Breast epithelium (tissue), 4 donors: ENCODE measurements at places on chromosomes 5 and 9.

GRCh38 chr5:169169783-169170182 is 131.2 kb downstream of the SLIT3 start:
- no peaks in the 10 kb centered on the region for H3K27me3 ChIP-seq
- no peak overlapping the region for H3K27ac ChIP-seq
- DNase-seq: no peak
- no peak overlapping the region for H3K4me3 ChIP-seq

DNA sequence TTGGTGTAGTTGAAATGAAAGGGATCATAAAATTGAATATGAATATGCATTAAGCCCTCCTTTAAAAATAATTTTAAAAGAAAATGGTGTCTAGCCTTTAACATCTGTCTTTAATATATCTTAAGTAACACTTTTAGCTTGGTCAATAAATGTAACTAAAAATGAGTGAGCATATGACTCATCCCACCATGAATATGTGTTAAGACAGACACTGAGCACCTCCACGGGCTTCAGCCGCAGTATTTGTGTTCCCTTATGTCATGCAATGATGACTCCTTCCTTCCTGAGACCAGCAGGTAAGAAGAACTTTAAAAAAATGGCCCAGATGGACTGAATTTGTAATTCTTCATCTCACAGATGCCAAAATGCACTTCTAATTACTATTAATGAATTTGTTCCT is 563.2 kb downstream of the NR2F1-AS1 start:
- no peaks in the 10 kb centered on the region for H3K4me1 ChIP-seq
- no peak for DNase-seq
- H3K36me3 ChIP-seq: no peaks in the 10 kb centered on the region
- no peak overlapping the region for H3K27ac ChIP-seq

GRCh38 chr5:87300744-87301143 is 33.1 kb downstream of the RASA1 start:
- no peak overlapping the region for H3K4me3 ChIP-seq
- no peaks in the 10 kb centered on the region for H3K27me3 ChIP-seq
- no peaks in the 10 kb centered on the region for H3K36me3 ChIP-seq
- peaks cover 6% of the 10 kb centered on the region for H3K4me1 ChIP-seq

GRCh38 chr5:88884608-88884877 is 1.6 kb upstream of the MEF2C start:
- no peaks in the 10 kb centered on the region for H3K27me3 ChIP-seq
- H3K4me3 ChIP-seq: peak overlapping the region; percentile 68
- no peaks in the 10 kb centered on the region for H3K4me1 ChIP-seq

- H3K27ac ChIP-seq: no peak overlapping the region
- DNase-seq: no peak
- no peaks in the 10 kb centered on the region for H3K27me3 ChIP-seq
- no peaks in the 10 kb centered on the region for H3K36me3 ChIP-seq
- no peak overlapping the region for H3K4me3 ChIP-seq
Measured at GRCh38 chr9:33535541-33535940, 11.5 kb downstream of the ANKRD18B start.

DNA sequence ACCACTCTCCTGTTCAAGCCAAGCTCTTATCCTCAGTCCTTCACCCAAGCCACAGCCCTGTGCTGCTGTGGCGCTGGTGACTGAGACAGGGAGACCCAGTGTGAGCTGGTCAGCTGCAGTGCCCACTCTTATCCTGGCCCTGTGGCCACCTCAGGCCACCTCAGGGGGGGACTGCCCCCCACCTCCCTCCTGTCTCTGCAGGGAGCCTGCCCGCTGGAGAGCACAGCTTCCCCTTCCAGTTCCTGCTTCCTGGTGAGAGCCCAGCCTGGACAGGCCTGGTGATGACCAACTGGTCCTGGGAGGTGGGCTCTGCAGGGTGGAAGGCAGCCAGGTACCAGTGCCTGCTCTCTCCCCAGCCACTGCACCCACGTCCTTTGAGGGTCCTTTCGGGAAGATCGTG is 5.5 kb upstream of the EHMT1 start:
- H3K27ac ChIP-seq: peak overlapping the region; percentile 98
- H3K4me1 ChIP-seq: peaks cover 31% of the 10 kb centered on the region
- H3K27me3 ChIP-seq: no peaks in the 10 kb centered on the region
- no peak overlapping the region for H3K4me3 ChIP-seq

DNA sequence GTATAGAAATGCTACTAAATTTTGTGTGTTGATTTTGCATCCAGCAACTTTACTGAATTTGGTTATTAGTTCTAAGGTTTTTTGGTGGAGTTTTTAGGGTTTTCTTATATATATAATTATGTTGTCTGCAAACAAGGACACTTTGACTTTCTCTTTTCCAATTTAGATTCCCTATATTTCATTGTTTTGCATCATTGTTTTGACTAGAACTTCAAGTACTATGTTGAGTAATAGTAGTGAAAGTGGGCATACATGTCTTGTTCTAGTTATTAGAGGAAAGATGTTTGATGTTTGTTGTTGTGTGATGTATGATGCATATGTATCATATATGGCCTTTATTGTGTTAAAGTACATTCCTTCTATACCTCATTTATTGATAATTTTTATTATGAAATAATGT is 362.3 kb upstream of the PRR16 start:
- H3K27me3 ChIP-seq: no peaks in the 10 kb centered on the region
- no peak overlapping the region for H3K27ac ChIP-seq
- no peaks in the 10 kb centered on the region for H3K36me3 ChIP-seq

GRCh38 chr9:84212246-84212645 is 128.3 kb downstream of the SLC28A3 start:
- H3K27ac ChIP-seq: no peak overlapping the region
- no peak for DNase-seq
- H3K27me3 ChIP-seq: no peaks in the 10 kb centered on the region
- H3K4me1 ChIP-seq: no peaks in the 10 kb centered on the region
- no peak overlapping the region for H3K4me3 ChIP-seq
- no peaks in the 10 kb centered on the region for H3K36me3 ChIP-seq

- no peaks in the 10 kb centered on the region for H3K4me1 ChIP-seq
- no peak for DNase-seq
- H3K4me3 ChIP-seq: no peak overlapping the region
- H3K27me3 ChIP-seq: no peaks in the 10 kb centered on the region
Measured at GRCh38 chr5:33966805-33967204, 17.7 kb downstream of the SLC45A2 start.

DNA sequence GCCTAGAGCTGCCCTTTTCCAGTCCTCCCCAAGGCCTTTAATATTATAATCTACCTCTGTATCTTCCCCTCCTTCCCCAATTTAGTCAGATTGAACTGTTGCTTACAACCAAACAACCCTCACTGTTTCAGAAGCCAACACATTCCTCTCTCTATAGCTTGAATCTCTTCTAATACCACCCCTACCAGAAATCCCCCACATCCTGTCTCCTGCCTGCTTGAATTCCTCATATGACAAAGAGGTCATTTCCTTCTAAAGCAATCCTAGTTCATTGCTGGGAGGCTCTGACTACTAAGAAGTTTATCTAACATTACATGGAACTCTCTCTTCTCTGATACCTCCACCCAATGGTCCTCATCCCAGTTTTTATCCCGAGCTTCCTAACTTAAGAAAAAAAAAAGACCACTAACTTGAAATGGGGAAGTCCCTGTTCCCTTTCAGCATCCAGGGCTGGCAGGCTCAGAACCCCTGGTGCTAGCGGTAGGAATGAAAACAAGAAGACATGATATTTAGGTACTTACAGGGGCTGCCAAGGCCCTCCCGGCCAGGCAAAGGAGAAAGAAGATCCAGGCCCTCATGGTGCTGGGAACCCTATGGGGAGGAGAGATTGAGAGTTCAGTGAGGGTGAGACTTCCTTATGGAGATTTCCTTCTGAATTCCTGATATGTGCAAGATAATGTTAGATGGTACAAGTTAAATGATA is 11.0 kb downstream of the SPARC start:
- H3K27ac ChIP-seq: peak overlapping the region; percentile 95
- no peaks in the 10 kb centered on the region for H3K36me3 ChIP-seq
- no peak for DNase-seq
- peak overlapping the region; percentile 15 for H3K4me3 ChIP-seq
- peaks cover 10% of the 10 kb centered on the region for H3K4me1 ChIP-seq

DNA sequence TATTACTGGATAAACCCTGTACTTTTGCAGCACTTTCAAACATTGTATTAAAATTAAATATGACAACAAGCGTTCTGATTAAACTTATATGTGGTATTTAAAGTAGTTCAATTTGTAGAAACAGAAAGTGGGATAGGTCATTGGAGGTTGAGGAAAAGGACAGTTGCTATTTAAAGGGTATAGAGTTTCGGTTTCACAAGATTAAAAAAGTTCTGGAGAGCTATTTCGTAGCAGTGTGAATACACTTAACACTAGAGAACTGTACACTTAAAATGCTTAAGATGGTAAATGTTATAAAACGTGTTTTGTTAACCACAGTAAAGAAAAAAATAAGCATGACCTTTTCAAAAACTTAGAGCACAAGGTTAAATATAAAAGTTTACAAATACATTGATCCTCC is 382.1 kb downstream of the BRINP1 start:
- no peak overlapping the region for H3K4me3 ChIP-seq
- H3K27ac ChIP-seq: no peak overlapping the region
- H3K4me1 ChIP-seq: no peaks in the 10 kb centered on the region
- DNase-seq: no peak
- no peaks in the 10 kb centered on the region for H3K27me3 ChIP-seq

DNA sequence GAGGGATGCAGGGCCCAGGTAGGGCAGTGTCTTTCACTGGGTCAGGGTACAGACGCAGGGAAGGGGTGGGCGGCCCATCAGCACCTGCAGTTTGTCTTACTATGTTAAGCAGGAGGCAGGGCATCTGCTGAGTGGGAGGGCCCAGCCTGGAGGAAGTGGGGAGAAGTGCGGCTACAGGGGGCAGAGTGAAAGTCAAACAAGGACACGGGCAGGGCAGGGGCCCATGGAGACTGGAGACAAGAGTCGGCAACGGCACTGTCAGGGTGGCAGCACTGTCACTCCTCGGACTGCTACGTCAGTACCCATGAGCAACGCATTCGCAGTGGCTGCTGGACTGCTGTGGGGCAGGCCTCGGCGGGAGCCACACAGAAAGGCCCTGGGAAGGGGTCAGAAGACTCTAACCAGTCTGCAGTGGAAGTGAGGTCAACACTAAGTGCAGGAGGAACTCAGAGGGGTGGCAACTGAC is 19.7 kb downstream of the CAMSAP1 start:
- H3K36me3 ChIP-seq: no peaks in the 10 kb centered on the region
- no peak for DNase-seq
- H3K27me3 ChIP-seq: no peaks in the 10 kb centered on the region
- H3K4me3 ChIP-seq: no peak overlapping the region
- H3K27ac ChIP-seq: no peak overlapping the region

DNA sequence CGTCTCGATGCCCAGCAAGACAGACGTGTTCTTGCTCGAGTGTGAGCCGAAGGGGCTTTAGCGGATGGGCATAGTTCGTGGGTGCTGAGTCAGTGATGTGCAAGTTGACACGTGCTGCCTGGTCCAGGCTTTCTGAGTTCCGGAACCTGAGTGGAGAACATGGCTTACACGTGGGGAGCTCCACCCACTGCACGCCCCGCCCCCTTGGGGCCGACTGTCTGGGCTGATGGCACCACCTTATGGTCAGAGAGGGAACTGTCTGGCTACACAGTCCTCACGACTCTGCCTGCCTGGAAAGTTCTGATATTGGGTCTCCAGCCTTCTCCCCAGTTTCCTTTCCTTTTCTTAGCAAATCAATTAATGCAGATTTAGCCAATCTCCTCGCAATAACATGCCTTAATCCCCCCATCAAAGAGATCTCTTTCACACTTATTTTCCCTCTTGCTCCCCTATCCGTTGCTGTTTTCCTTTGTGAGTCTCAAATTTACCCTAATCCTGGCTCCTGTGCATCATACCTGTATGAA is 3.8 kb upstream of the STC2 start:
- no peaks in the 10 kb centered on the region for H3K4me1 ChIP-seq
- no peaks in the 10 kb centered on the region for H3K36me3 ChIP-seq

- H3K27me3 ChIP-seq: no peaks in the 10 kb centered on the region
- H3K4me3 ChIP-seq: no peak overlapping the region
- DNase-seq: no peak
Measured at GRCh38 chr5:169442403-169442874, 141.1 kb upstream of the SPDL1 start.

- no peak overlapping the region for H3K4me3 ChIP-seq
- no peaks in the 10 kb centered on the region for H3K27me3 ChIP-seq
- no peaks in the 10 kb centered on the region for H3K36me3 ChIP-seq
- no peaks in the 10 kb centered on the region for H3K4me1 ChIP-seq
- DNase-seq: no peak
Measured at GRCh38 chr5:124239572-124239971, 506.9 kb downstream of the ZNF608 start.

DNA sequence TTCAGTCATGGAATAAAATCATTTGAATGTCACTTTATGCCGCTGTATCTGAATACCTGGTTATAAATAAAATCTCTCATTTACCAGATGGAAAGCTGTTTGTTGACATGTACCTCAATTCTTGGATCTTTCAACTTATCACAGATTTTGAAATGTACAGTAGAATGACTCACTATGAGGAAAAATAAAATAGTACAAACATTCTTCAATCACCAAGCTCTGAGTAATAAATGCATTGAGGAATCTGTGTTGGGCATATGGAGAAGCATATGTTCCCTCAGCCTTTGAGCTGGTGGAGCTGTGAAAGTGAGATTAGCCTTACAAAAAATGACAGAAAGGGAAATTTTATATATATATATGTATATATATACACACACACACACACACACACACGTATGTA is 175.4 kb downstream of the KIAA0825 start:
- H3K4me1 ChIP-seq: no peaks in the 10 kb centered on the region
- H3K27ac ChIP-seq: no peak overlapping the region
- H3K36me3 ChIP-seq: no peaks in the 10 kb centered on the region
- no peak for DNase-seq
- no peak overlapping the region for H3K4me3 ChIP-seq

GRCh38 chr9:77747163-77747562 is 99.0 kb upstream of the GNA14 start:
- DNase-seq: no peak
- H3K27me3 ChIP-seq: no peaks in the 10 kb centered on the region
- no peaks in the 10 kb centered on the region for H3K4me1 ChIP-seq
- H3K27ac ChIP-seq: no peak overlapping the region

GRCh38 chr5:82684165-82684564 is 393.0 kb downstream of the TMEM167A start:
- H3K27ac ChIP-seq: no peak overlapping the region
- no peak for DNase-seq
- no peaks in the 10 kb centered on the region for H3K36me3 ChIP-seq
- no peaks in the 10 kb centered on the region for H3K27me3 ChIP-seq
